Activated CD8-positive, alpha-beta T cell treated with anti-CD3 and anti-CD28 coated beads, Interleukin-2, amount 10 ng/mL, durations not matched to agents 7 days and 5 days (primary cell): ENCODE measurements at places on chromosomes 3 and 15.

DNA sequence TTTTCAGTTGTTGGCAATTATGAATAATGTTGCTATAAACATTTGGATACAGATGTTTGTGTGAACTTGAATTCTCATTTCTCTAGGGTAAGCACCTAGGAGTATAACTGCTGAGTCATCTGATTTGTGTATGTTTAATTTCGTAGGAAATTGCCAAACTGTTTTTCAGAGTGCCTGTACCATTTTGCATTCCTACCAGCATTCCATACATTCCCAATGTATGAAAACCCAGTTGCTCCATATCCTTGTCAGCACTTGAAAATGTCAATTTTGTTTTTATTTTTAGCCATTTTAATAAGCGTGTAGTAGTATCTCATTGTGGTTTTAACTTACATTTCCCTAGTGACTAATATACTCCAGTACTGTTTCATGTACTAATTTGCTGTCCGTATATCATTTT, 98.5 kb upstream of the TSC22D2 start:
- DNase-seq = no peak
- H3K4me3 ChIP-seq = no peak overlapping the region
- H3K4me1 ChIP-seq = no peaks in the 10 kb centered on the region

- no peaks in the 10 kb centered on the region for H3K27me3 ChIP-seq
- H3K27ac ChIP-seq = no peak overlapping the region
- H3K4me1 ChIP-seq = no peaks in the 10 kb centered on the region
- H3K4me3 ChIP-seq = no peak overlapping the region
- DNase-seq = no peak
Observed at GRCh38 chr15:100254691-100255090, 87.1 kb downstream of the ADAMTS17 start.

GRCh38 chr3:114745322-114746240, 401.5 kb downstream of the ZBTB20 start:
- H3K4me3 ChIP-seq = no peak overlapping the region
- no peaks in the 10 kb centered on the region for H3K36me3 ChIP-seq
- peaks cover 18% of the 10 kb centered on the region for H3K4me1 ChIP-seq
- H3K27ac ChIP-seq = no peak overlapping the region

- peak overlapping the region; percentile 99 for H3K4me3 ChIP-seq
- H3K36me3 ChIP-seq = peaks cover 51% of the 10 kb centered on the region
- no peak for DNase-seq
- H3K27me3 ChIP-seq = no peaks in the 10 kb centered on the region
- H3K4me1 ChIP-seq = peaks cover 70% of the 10 kb centered on the region
Observed at GRCh38 chr15:74870436-74871215, 2.5 kb downstream of the SCAMP2 start.

DNA sequence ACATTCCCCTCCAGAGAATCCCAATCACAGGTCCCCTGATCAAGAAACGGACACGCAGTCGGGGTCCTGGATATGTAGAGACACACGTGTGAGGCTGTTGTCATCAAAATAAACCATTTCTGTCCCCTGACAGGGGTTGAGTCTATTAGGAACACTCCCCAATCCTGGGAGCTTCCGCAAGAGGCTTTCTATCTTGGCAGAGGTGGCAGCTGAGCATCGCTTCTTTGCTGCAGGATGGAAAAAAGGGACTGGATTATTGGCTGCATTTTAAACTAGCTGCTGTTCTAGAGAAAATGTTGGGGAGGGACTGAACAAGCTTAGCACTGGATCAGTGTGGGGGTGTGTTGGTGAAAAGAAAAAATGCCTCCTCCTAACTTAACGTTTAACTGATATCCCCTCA, 2.5 kb upstream of the CNTN4 start:
- no peaks in the 10 kb centered on the region for H3K36me3 ChIP-seq
- no peak overlapping the region for H3K27ac ChIP-seq
- no peak for DNase-seq
- no peak overlapping the region for H3K4me3 ChIP-seq
- peaks cover 30% of the 10 kb centered on the region for H3K27me3 ChIP-seq

DNA sequence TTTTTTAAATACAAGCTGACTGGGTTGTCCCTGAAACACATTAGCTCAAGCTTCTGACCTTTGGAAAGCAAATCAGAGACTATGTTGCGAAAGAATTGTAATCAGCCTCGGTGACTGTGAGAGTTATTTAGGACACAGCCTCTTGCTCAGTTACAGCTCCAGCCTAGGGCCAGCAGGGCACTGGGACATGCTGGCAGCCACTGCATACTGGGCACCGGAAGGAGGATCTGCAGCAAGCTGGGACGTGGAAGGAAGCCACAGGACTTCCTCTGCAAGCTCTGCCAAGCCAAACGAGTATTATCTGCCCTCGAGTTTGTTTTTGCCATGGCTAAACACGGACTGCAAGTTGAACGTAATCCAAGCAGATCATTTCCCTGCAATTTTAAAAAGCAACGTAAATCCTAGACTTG, 24.4 kb upstream of the COPG1 start:
- H3K4me3 ChIP-seq = peak overlapping the region; percentile 57
- DNase-seq = peak; percentile 48
- no peaks in the 10 kb centered on the region for H3K27me3 ChIP-seq
- peak overlapping the region; percentile 86 for H3K27ac ChIP-seq
- peaks cover 47% of the 10 kb centered on the region for H3K4me1 ChIP-seq

GRCh38 chr3:107938143-107938542, 152.7 kb downstream of the CD47 start:
- no peak overlapping the region for H3K4me3 ChIP-seq
- H3K27me3 ChIP-seq = no peaks in the 10 kb centered on the region
